ENCODE measurements at places on chromosomes 3 and 15.

GRCh38 chr3:175857666-175858270, 998.6 kb downstream of the NAALADL2 start:
- no peak for DNase-seq

DNA sequence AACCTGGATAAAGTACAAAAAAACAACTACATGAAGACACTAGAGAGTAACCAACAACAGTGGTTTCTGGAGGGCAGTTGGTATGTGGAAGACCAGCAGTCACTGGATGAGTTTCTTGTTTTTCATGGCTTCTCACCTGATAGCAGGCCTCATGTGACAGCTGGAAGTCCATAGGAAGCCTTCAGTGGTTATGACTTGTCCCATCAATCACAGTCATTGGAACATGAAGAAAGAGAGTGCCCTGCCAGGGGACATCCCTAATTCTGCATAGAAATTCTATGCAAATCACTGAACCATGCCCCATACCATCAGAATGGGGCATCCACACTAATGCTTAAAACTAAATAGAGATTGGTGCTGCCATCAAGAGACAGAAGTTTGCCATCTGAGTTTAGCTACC, 81.6 kb downstream of the AKAP13 start:
- no peak for DNase-seq

DNA sequence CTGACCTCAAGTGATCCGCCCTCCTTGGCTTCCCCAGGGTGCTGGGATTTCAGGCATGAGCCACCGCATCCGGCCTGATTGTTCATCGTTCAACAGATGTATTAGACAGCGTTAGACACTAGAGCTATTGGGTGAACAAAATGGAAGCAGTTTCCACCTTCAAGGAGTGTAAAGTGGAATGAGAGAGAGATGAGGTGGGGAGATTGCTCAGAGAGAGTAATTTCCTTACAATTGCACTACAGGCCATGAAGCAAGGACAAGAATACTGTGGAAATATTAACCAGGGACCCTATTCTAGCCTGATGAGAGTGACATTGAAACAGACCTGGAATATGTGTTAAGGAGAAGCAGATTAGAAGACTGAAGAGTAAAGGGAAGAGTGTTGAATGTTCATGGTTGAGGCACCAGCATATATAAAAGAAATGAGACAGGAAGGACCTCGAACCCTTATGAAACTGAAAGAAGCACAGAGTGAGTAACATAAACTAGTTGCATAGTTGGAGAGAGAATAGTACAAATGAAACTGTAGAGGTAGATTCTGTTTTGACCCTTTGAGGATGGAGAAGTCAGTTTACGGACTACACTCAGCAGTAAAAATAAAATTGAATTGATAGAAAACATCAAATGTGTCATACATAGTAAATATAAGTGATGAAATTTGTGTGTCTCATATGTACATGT, 7.2 kb downstream of the RTF1 start:
- DNase-seq, result no peak

DNA sequence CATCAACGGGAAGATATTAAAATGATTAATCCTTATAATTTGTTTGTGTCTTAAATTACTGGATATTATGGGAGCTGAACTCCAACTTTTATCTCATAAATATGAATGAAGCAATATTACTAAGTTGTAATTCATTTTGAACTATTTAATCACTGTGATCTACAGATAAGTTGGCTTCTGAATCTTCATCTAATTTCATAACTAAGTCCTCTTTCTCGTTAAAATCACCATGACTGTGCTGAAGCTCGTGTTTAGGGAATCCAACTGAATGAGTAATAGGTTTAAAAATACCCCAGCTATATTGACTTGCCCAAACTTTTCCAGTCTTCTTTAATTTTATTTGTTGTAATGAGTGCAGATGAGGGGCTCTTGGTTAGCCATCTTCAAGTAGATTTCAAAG, 14.1 kb downstream of the MDFIC2 start:
- DNase-seq, result no peak

GRCh38 chr3:32421991-32422859, 30.6 kb downstream of the CMTM7 start:
- peak; percentile 74 for DNase-seq

DNA sequence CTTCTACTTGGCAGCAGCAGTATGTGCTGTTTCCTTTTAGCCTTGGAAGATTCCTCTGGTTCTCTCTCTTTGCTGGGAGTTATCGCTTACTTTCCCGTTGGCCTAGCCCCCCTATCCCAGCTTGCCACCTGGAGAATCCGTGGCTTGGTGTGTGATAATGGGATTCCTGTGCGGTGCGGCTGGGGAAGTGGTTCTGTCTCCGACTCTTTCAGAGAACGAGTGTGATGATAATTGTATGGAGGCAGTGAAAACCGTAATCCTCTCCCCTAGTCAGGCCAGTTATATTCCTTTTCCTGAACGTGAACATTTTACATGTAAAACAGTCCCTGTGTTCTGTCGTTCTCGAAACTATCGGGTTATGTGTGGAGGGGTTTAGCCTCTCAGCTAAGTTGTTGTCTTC, 300.1 kb upstream of the C2CD4B start:
- DNase-seq, result no peak

- DNase-seq, result no peak
These were observed 17.6 kb downstream of the RSRC1 start for GRCh38 chr3:158127250-158128219.

GRCh38 chr3:105529456-105529855, 162.7 kb downstream of the ALCAM start:
- DNase-seq, result no peak

GRCh38 chr3:143165211-143165610, 45.6 kb downstream of the CHST2 start:
- no peak for DNase-seq

- no peak for DNase-seq
These were observed 325.2 kb downstream of the DIPK2A start for GRCh38 chr3:144296808-144297207.

DNA sequence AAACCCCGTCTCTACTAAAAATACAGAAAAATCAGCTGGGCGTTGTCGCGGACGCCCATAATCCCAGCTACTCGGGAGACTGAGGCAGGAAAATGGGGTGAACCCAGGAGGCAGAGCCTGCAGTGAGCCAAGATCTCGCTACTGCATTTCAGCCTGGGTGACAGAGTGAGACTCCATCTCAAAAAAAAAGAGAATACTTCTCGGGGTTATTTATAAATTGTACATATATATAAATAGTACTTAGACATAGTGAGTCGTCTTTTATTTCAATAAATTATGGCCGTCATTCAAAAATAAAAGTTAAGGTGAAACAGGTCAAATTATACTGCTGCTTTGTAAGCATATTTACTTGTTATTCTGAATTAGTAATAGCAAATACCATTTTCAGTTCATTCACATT, 12.1 kb upstream of the EBLN2 start:
- DNase-seq, result no peak
